ENCODE measurements at places on chromosomes 1 and 21.

DNA sequence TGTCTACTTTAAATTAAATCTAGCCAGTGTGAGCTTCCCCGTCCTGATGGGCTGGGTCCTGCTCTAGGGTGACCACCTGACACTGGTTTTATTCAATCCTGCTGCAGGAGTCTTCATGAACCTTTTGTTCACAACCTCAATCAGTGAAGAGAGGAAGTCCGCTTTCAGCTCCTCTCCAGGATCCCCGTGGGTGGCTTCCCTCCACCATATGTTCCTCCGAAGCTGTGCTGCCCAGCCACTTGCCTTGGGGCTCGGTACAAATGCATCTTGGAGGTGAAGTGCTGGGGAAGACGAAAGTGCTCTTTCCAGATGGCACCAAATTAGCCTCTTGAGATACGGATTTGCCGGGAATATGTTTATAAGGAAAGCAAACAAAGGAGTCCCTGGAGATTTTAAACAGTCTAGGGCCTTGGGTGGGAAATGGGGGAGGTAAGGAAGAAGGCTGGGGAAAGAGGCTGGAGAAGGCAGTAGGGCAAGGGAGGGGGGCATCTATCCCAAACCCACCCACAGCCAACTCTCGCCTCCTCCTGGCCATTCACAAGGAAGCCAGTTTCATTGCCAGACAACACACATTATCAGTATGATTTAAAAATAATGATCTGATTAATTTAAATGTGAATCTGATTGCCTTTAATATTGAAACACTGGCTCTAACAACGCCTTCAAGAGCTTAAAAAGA is 430.8 kb downstream of the DISC1 start:
- no peak for DNase-seq

- DNase-seq: no peak
Observed at GRCh38 chr1:53521924-53522552, 62.8 kb downstream of the DMRTB1 start.

GRCh38 chr1:207848234-207848633 is 62.7 kb downstream of the CD34 start:
- DNase-seq: no peak

DNA sequence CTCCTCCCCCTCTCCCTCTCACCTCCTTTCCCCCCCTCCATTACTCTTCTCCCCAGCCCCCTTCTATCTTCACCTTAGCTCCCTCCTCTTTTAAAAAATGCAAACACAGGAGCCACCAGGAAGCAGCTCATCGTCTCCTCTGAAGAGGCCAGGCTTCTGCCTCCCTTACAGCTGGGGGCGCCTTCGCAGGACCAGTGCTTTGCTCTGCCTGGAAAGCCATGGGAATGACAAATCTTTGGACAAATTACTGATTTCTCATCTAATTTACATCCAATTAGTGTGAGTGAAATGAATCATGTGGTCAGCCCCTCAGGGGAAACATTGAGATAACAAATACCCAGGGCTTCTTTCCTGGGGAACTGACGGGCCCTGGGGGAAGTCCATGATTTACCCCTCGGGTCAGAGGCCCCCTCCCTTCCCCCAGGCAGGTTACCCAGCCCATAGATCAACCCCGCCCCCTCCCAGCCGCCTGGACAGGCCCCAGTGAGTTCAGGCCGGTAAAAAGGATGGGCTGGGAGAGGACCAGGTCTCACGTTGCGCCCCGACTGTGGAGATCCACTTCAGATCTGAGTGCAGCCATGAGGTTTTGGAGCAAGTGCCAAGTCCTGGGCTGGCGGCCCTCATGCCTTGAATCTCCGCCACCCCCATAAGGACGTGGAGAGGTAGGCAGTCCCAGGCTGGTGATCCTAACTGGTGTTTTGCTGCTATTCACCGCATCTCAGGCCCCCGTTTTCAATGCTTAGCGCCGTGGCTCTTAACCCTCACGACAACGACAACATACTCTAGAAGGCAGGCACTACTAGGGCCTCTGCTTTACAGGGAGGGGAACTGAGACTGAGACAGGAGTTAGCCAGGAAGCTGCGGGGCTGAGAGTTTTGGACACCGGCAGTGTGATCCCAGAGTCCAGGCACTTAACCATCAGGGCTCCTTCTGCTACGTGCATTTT is 300.8 kb downstream of the RRAGC start:
- peak; percentile 73 for DNase-seq

DNA sequence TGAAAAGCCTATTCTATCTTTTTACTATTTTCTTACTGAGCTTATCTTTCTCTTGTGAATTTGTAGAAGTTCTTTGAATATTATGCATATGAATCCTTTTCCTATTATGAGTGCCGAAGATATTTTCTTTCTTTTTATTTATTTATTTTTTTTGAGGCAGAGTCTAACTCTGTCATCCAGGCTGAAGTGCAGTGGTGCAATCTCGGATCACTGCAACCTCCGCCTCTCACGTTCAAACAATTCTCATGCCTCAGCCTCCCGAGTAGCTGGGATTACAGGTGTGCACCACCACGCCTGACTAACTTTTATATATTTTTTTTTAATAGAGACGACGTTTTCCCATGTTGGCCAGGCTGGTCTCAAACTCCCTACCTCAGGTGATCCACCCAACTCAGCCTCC is 109.8 kb downstream of the RHOU start:
- no peak for DNase-seq

DNA sequence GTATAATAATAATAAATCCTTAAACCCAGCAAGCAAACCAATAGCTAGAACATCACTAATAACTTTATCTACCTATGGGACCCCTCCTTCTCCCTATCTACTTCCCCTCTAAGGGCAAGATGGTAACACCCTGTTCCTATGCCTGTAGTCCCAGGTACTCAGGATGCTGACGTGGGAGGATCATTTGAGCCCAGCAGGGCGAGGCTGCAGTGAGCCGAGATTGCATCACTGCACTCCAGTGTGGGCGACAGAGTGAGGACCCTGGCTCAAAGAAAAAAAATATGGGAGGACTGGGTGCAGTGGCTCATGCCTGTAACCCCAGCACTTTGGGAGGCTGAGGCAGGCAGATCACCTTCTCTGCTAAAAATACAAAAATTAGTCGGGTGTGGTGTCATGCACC is 143.1 kb upstream of the SLC45A1 start:
- DNase-seq: no peak

DNA sequence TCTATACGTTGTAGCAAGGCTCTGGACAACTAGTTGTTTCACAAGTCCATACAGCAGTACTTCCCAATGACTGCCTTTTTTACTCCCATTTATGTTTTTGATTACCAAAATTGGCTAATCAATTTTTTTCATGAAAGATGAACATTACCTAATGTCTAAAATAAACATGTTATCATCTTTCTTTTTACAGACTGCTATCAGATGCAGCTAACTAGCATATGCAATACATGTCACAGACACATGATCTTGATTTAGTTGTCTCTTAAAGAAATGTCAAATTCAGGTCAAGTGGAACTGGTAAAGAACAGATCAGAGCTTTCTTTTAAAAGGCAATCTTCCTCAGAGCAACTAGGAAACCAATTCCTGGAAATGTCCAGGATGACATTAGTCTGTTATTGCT is 630 bp upstream of the DBT start:
- no peak for DNase-seq

DNA sequence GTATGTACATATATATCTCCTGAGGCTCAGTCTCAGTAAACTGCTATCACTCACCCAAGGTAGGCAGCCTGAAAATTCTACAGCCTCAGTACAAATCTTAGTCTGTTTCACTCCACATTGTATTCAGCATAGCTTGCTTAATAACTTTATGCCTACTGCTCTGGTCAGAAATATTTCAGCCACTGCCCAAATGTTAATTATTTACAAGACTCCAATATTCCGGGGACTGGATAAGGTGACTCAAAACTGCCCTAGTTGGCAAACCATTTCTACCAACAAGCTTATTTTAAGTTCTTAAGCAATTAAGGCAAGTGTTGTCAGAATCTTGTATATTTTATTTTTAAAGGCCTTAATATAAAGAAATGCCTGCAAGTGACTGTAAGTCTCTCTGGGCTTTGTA is 114.8 kb downstream of the LRRIQ3 start:
- no peak for DNase-seq

GRCh38 chr1:178388418-178389145 is 108.2 kb downstream of the CLEC20A start:
- DNase-seq: no peak

DNA sequence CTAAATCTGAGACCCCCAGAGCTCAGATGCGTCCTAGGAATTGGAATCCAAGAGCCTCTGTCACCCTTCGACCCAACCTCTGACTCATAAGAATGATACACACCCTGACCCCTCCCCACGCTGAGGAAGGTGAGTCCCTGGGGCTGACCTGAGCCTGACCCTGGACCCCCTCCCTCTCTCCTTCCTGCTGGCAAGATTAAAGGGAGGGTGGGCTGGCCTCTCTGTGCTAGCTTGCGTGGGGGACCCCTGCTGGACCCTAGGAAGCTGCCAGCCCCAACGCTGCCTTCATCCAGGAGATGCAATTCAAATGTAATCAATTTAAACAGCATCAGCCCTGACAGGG is 627 bp downstream of the PLEKHA6 start:
- DNase-seq: no peak

DNA sequence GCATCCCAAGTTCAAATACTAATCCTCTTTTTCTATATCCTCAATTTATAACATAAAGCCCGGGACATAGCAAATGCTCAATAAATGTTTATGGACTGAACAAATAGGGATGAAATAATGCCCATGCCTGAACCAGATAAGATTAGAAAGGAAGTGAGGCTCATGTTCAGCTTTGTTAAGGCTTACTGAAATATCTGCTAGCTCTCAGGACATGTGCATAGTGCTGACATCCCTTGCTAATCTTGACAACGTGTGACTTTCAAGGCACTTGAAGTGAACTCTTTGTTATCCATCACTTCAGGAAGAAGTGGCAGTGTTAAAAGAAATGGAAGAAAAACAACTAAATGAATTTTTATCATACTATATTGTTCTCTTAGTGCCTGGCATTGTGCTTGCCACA is 260.3 kb upstream of the SGIP1 start:
- DNase-seq: no peak

- no peak for DNase-seq
Observed at GRCh38 chr1:101240041-101240430, 3.2 kb downstream of the S1PR1 start.

DNA sequence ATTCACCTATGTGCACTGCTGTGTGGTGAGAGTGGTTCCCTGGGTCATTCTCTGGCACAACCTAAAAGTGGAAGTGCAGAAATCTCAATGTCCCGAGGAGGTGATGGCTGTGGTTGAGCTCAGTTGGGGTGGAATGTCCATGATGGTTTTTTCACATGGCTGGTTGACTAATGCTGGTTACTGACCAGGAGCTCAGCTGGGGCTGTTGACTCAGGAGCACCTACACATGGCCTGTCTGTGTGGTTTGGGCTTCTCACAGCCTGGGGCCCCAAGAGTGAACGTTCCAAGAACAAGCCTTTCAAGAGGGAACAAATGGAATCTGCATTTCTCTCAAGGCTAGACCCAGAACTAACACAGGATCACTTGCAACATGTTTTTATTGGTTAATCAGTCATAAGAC is 6.4 kb upstream of the KANK4 start:
- peak; percentile 93 for DNase-seq

DNA sequence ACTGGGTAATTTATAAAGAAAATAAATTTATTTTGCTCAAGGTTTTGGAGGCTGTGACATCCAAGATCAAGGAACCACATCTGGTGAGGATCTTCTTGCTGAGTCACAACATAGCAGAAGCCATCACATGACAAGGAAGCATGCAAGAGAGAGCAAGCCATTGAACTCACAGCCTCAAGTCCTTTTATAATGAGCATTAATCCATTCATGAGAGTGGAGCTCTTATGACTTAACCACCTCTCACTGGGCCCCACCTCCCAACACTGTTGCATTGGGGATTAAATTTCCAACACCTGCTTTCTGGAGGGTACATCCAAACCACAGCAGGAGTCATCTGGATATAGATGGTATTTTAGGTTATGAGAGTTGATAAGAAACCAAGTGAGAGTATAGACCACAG is 20.6 kb upstream of the EGLN1 start:
- DNase-seq: no peak

DNA sequence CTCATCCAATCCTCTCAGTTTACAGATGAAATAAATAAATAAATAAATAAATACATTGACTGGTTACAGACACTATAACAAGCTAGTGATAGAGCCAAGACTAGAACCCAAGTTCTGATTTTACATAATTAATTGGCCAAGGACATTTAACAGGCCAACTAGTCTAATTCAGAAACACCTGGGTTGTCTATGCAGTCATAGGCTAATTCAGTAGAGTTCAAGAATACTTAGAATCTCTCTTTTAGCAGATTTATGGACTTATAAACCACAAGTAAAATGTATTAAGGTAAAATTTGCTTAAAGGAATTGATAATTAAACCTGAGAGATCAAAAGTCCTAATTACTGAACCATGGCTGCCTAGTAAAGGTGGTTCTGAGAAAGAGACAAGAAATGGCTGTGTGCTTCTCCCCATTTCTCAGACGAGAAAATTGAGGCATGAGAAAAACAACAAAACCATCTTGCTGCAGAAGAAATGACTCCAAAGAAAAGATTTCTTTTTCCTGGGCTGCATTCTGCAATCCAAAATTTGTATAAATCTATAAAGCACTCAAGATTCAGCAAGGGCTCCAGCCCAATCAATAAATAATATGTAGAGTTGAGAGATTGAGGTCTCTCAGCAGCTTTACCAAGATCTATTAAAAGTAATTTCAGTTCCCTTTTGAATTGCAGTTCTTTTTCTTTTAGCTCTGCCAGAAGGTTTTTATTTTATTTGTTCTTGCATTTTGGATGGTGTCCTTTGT is 98.3 kb downstream of the DUSP10 start:
- no peak for DNase-seq

DNA sequence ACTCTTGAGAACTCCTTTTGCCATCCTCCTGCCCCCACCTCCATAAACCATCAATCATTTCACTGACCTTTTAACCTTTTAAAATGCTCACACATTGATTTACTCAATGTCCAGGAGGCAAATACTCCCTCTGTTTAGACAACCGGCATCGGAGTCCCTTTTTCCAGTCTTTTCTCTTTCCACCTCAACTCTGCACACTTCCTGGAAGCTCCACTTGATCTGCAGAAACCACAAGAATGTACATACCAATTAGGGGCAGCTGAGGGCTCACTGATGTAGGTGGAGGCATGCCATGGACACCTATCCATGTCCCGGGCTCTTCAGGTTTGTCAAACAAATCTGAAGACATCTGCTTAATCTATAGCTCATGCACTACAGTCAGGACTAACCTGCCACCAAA is 5.3 kb upstream of the AMIGO1 start:
- DNase-seq: no peak

DNA sequence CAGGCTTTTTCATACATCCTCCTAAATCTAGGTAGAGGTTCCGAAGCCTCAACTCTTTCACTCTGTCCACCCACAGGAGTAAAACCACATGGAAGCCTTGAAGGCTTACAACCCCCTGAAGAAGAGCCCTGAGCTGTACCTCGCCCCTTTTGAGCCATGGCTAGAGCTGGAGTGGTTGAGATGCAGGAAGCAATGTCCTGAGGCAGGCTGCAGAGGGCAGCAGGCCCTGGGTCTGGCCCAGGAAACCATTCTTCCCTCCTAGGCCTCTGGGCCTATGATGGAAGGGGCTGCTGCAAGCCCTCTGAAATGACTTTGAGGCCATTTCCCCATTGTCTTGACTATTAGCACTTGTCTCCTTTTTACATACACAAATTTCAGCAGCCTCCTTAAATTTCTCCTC is 1503.0 kb downstream of the KCNT2 start:
- no peak for DNase-seq
